GF-D8 (cell line): ENCODE measurements at places on chromosomes 2 and 18.

GRCh38 chr2:124814968-124815745 lies 790.1 kb downstream of the CNTNAP5 start:
- no peak for DNase-seq

DNA sequence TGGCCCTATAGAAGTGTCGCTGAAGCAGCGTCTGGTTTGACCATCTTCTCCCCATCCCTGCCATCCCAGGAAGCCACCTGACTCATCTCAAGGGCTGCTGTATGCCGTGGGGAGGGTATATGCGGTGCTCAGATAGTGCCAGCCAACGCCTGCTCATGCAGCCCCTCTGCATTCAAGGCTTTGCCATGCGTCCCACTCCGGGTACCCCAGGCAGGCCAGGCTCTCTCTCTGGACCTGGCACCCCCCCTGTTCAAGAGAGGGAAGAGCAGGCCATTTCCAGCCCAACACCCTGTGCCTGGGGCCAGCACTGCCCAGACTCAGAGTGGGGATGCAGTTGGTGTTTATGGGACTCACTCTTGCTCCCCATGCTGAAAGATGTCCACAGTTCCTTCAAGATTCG lies 130.0 kb downstream of the GLI2 start:
- DNase-seq: no peak

DNA sequence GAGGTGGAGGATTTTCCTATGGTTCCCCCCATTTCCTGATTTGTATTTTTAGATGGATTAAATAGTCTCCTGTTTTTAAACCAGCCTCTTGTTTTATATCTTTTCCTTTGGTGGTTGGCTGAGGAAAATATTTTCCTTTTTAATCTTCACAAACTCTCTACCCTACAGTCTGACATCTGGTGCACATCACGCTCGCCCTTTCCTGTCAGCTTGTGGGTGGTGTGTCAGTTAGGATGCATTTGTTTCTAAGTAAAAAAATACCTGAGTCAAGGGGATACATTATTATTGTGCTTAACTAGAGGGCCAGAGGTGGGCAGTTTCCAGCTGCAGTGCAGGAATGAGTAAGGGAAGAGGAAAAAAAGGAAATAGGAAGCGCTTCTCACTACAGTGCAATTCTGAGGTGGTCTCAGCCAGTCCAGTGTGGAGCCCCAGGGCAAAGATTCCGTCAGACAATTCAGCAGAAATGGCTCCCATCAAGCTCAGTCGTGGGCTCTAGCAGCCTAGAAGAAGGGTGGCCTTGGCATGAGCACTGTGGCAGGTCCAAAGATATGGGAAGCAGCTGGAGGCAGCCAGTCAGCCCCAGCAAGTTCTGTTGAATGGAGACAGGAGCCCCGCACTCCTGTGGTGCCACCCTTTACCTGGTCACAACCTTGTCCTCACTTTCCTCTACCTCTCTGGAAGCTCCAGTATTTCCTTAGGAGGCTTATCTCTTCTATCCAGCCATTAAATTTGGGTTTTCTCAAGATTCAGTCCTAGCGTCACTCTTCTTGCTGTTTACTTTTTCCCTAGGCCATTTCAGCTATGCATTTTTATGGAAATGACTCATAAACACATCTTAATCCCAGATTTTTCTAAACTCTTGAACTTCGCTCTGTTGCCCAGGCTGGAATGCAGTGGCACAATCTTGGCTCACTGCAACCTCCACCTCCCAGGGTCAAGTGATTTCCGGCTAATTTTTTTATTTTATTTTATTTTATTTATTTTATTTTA lies 18.5 kb downstream of the SFTPB start:
- no peak for DNase-seq

DNA sequence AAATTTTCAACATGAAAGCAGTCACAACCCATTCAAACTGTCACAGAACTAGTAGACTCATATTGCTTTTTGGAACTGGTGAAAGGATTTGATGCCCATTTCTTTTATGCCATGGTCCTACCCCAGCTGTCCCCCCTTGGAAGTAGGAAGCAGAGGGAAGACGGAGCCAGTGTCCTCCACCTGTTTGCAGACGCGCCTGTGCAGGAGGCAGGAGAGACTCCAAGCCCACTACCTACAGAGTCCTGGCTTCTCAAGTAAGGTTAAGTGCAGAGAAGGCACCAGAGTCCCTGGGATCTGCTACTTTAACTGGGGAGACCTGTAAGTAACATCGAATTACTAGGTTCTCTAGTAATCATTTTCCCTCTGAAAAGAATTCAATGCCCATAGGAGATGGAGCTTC lies 32.7 kb upstream of the DNMT3A start:
- no peak for DNase-seq

GRCh38 chr2:11411244-11411643 lies 54.7 kb downstream of the E2F6 start:
- DNase-seq: no peak

- DNase-seq: no peak
These were observed 1.3 kb upstream of the ZNF24 start for GRCh38 chr18:35345460-35345921.

- no peak for DNase-seq
These were observed 229.2 kb downstream of the EN1 start for GRCh38 chr2:118618279-118618678.

DNA sequence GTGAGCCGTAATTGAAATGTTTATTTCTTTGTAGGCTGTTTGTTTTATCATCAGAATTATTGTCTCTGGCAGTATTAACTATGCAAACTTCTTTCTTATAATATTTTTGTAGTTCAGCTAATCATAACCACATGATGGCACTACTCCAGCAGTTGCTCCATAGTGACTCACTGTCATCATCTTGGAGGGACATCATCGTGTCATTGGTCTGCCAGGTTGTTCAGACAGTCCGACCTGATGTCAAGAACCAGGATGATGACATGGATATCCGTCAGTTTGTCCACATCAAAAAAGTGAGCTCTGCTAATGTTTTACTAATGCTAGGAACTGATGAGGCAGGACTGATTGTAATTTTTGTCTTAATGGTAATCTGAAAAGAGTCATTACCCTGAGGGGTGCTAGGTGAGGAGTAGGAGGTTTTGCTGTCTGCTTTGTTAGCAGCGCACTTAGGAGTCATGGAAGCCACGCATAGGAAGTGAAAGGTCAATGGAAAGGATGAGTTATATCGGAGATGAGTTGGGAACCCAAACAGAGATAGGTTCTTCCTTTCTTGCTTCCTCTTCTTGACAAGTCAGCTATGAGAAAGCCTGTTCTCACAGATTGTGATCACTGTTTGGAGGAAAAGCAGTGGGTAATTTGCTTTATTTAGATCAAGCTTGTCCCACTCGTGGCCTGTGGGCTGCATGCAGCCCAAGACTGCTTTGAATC lies 49.2 kb downstream of the PIKFYVE start:
- DNase-seq: no peak

- DNase-seq: no peak
These were observed 6.1 kb downstream of the TGIF1 start for GRCh38 chr18:3455907-3456685.

- no peak for DNase-seq
These were observed 36.9 kb downstream of the SUMO1 start for GRCh38 chr2:202201220-202202160.

GRCh38 chr2:226387499-226387942 lies 412.1 kb downstream of the IRS1 start:
- no peak for DNase-seq

- DNase-seq: no peak
These were observed 3.3 kb downstream of the PPP1R7 start for GRCh38 chr2:241153616-241154015.

DNA sequence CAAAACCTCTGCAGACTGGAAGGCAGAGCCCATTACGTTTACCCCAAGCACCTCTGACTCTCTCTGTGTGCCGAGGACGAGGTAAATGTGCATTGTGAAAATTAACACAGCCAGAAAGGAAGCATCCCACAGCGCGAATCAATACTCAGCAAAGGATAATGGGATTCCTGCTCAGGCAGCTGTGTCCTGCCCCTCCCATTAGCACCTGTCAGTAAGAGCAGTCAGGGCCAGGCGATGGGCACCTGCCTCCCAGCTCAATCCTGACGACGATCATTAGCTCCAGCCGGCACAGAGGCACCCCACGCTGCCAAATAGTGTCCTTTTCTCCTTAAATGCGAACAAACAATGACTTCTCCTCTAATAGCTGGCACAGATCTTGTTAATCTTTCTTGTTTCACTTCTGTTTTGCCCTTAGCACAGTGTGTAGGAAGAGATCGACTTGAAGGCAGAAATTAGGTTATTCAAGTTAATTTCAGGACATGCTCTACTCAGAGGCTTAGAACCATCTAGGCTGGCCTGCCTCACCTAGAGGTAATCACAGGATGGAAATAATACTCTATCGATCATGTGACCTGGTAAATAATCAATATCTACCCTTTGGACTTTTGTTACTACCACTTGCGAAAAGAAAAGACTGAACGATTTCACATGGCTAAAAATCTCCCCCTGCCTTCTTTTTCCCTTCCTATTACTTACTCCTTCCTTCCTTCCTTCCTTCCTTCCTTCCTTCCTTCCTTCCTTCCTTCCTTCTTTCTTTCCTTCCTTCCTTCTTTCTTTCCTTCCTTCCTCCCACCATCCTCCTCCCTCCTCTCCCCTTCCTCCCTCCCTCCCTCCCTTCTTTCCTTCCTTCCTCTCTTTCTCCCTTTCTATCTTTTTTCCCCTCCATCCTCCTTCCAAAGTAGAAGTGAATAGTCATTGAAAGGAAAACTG lies 487.9 kb upstream of the ID2 start:
- no peak for DNase-seq

GRCh38 chr2:240398661-240399267 lies 36.7 kb upstream of the GPC1 start:
- DNase-seq: no peak

DNA sequence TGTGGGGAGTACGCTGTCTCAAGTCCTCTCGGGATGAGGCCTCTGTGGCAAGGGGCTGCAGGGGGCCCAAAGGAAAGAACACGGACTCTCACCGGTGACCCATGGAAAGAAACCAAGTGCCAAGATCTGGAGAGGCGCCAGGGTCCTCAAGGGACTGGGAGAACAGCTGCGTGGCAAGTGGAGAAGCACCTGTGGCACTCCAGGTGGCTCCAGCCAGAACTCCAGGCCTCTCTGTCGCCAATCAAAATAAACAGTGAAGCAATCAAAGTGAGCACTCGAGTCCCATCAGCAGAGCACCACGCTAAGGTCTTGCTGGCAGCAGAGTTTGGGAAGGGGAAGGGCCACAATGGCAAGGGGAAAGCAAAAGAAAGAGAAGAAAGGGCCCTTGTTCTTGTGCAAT lies 54.7 kb downstream of the BCL2 start:
- DNase-seq: no peak

DNA sequence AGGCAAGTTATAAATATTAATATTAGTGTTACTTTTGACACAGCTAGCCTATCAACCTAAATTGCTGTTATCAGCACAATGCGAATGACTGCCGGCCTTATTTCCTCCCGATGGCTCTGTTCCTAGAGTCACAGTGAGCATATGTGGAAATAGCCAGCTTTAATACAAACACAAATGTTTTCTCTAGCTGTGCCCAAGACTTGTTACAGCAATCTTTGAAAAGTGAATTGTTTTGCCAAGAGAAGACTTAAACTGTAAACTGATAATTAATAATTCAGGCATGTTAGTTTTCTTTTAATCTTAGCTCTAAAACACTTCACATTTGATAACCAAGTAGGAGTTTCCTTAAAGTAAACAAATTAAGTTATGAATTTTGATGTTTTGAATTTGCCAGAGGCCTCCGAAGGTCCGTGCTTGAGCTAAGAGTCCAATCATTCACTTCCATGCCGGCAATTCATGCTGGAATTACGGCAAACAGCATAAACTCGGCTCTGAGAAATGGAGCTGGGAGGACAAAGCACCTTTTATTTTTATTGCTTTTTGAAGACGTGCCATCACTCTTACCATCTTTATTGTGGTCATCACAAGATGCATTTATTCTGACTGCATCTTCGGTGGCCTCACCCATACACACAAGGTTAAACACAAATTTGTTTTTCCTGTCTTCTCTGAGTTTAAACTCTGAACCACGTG lies 184.5 kb upstream of the CWC22 start:
- DNase-seq: no peak

- peak; percentile 30 for DNase-seq
These were observed 64.1 kb downstream of the PTPN4 start for GRCh38 chr2:119823734-119824334.
